Stomach (tissue), 19 donors: ENCODE measurements at places on chromosomes 2 and 18. TPM values are rescaled to one million over a fixed set of nuclear protein-coding genes. Genes with fewer than 3 reads are reported as not detected.

- H3K27ac ChIP-seq: no peak overlapping the region
- peak overlapping the region; percentile 66 for H3K4me3 ChIP-seq
- peaks cover 30% of the 10 kb centered on the region for H3K4me1 ChIP-seq
- H3K27me3 ChIP-seq: peaks cover 71% of the 10 kb centered on the region
Measured at GRCh38 chr2:148875387-148876051, 492 bp downstream of the KIF5C start.

GRCh38 chr2:120963997-120964705 lies 228.5 kb downstream of the GLI2 start:
- no peak overlapping the region for H3K4me3 ChIP-seq
- no peaks in the 10 kb centered on the region for H3K27me3 ChIP-seq
- no peak overlapping the region for H3K27ac ChIP-seq
- peaks cover 6% of the 10 kb centered on the region for H3K36me3 ChIP-seq
- no peak for DNase-seq

DNA sequence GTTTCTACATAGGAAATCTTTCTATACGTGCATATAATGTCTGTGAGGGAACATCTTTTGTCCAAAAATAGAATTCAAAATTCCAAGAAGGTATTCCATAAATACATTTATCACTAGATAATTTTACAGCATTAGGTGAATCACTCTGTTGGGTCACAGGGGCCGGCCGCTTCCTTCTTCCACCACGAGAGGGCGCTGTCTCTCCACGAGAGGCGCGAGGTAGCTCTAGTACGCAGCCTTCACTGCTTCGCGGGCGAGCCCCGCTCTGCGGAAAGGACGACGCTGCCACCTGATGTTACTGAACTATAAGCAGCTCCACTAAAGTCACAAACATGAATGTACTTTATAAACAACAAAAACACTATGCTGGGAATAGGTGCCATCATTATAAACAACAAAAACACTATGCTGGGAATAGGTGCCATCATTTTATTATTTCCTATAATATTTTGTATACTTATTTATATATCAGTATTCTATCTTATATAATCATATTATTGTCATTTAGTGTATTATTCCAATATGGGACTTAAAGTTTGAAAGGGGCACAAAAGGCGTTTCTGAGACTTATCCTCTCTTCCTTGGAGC lies 69.4 kb upstream of the REV1 start:
- peak; percentile 88 for DNase-seq
- peaks cover 38% of the 10 kb centered on the region for H3K36me3 ChIP-seq
- H3K27me3 ChIP-seq: no peaks in the 10 kb centered on the region
- H3K4me1 ChIP-seq: no peaks in the 10 kb centered on the region

- no peaks in the 10 kb centered on the region for H3K27me3 ChIP-seq
- no peaks in the 10 kb centered on the region for H3K4me1 ChIP-seq
- no peaks in the 10 kb centered on the region for H3K36me3 ChIP-seq
- no peak overlapping the region for H3K4me3 ChIP-seq
- no peak overlapping the region for H3K27ac ChIP-seq
Measured at GRCh38 chr2:29816651-29817050, 104.7 kb downstream of the ALK start.

GRCh38 chr2:96464651-96465050 lies 40.5 kb downstream of the NEURL3 start:
- no peak for DNase-seq
- no peak overlapping the region for H3K4me3 ChIP-seq
- no peaks in the 10 kb centered on the region for H3K4me1 ChIP-seq
- H3K27ac ChIP-seq: no peak overlapping the region
- no peaks in the 10 kb centered on the region for H3K36me3 ChIP-seq
- H3K27me3 ChIP-seq: no peaks in the 10 kb centered on the region

DNA sequence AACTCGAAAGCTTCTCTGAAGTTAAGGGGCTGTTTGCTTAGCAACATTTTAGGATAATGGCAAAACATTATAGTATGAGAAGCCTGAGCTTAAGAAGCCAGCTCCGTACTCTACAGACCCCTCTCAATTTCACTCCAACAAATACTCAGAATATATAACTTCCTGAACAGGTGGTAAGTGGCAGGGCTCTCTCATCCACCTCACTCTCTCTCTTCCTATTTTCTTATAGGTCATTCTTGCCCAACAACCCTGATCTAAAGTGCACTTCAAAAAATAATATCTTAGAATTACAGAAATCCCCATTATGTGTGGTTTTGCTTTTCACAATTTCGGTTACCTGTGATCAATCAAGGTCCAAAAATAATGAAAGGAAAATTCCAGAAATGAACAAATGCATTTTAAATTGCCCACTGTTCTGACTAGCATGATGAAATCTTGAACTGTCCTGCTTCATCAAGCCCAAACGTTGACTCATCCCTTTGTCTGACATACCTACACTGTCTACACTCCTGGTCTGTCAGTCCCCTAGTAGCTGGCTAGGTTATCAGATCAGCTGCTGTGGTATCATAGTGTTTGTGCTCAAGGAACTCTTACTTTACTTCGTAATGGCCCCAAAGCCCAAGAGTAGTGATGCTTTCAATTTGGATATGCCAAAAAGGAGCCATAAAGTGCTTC lies 122.8 kb upstream of the COL5A2 start:
- H3K27ac ChIP-seq: no peak overlapping the region
- DNase-seq: no peak
- no peaks in the 10 kb centered on the region for H3K36me3 ChIP-seq
- no peaks in the 10 kb centered on the region for H3K27me3 ChIP-seq

- no peak for DNase-seq
- H3K4me1 ChIP-seq: peaks cover 8% of the 10 kb centered on the region
- H3K36me3 ChIP-seq: peaks cover 80% of the 10 kb centered on the region
- no peak overlapping the region for H3K27ac ChIP-seq
Measured at GRCh38 chr18:2687390-2688001, 32.0 kb downstream of the SMCHD1 start.

DNA sequence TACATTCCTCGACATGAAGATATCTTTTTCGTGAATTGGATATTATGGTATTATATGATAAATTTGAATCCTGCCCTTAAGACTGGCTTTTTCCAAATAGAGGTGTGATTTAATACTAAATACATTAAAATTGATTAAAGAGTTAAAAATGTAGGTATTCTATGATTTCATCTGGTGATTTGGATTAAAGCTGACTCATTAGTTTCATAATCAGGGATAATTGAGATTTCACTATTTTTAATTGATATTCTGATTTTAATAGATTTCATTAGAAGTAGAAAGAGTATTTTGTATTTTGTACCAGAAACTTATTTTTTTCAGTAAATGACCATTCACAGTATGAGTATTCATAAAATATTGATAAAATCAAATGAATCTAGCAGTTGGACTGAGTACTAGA lies 524.1 kb downstream of the PLCL1 start:
- no peaks in the 10 kb centered on the region for H3K4me1 ChIP-seq
- no peak overlapping the region for H3K27ac ChIP-seq
- no peak overlapping the region for H3K4me3 ChIP-seq

- no peaks in the 10 kb centered on the region for H3K27me3 ChIP-seq
- no peak overlapping the region for H3K4me3 ChIP-seq
- no peaks in the 10 kb centered on the region for H3K36me3 ChIP-seq
- no peak overlapping the region for H3K27ac ChIP-seq
- DNase-seq: peak; percentile 35
Measured at GRCh38 chr2:220504938-220505503, 877.6 kb downstream of the SLC4A3 start.

DNA sequence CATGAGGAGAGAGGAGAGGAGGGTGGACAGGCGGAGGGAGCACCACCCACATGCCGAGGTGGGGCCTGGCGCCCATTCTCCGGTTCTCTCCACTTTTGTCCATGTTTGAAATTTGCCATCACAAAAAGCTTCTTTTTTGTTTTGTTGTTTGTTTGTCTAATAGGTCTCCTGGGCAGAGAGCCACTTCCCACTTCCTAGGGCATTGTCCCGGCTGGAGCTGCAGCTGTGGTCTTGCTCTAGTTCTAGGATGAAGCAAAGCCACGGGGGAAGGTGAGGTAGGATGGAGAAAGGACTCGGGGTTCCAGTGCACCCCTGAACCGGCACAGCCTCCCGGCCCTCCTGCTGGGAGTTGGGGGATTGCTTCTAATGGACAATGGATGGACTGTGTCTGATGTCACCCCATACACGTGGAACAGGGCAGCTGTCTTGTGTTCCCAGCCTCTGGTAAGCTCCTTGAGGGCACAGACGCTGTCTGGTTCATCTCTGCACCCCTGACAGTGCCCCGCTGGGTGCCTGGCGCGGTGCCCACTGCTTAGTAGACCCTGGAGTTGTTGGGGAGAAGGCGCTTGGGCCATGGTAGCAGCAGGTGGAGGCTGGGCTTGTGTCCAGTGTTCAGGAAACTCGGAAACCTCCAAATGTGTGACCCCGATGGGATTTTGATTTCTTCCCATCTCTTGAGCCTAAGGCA lies 278.4 kb downstream of the NDUFA10 start:
- DNase-seq: no peak
- H3K27me3 ChIP-seq: peaks cover 55% of the 10 kb centered on the region

DNA sequence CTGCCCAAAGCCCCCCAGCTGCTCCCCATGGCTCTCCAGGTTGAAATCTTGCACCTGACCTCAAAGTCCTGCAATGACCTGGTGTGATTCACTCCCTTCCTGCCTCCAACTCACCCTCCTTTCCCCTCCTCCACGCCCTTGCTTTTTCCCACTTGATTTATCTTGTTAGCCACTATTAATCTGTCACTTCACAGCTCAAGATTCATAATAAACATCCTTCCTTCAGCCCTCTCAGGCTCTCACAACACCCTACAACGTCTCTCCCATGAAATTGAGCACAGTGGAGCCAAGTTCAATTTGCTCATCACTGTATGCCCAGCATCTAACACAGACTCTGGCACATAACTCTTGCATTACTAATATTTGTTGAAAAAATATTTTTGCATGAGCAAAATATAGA lies 85.6 kb upstream of the SLC35G4 start:
- no peak overlapping the region for H3K27ac ChIP-seq
- no peak for DNase-seq
- no peaks in the 10 kb centered on the region for H3K36me3 ChIP-seq

- no peak overlapping the region for H3K4me3 ChIP-seq
- DNase-seq: no peak
- H3K4me1 ChIP-seq: no peaks in the 10 kb centered on the region
- H3K27me3 ChIP-seq: peaks cover 43% of the 10 kb centered on the region
- no peaks in the 10 kb centered on the region for H3K36me3 ChIP-seq
Measured at GRCh38 chr2:242053921-242054320, 184.4 kb downstream of the RTP5 start.

GRCh38 chr18:80173060-80173459 lies 64.0 kb downstream of the ADNP2 start:
- no peak overlapping the region for H3K4me3 ChIP-seq
- DNase-seq: no peak
- no peaks in the 10 kb centered on the region for H3K36me3 ChIP-seq
- peaks cover 8% of the 10 kb centered on the region for H3K27me3 ChIP-seq

DNA sequence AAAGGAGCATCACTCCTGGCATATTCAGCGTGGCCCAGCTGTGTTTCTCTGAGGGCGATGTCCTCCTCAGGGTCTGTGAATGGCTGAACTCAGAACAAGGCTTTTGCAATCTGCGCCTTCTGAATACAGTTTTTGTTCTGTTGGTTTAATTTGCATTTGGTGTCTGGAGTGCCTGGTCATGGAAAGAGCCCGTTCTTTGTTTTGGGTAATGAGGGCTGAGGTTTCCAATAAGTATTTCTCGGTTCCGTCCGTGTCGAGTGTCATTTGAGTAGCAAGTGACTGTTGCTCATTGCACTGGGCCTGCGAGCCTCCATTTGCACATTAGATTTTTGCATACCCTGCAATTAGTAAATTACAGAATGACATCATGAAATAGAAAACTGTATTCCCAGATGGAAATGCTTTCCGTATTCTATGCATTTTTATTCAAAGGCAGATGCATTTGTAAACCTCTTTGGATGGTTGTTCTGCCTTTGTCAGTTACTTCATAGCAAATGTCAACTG lies 57.3 kb downstream of the NEDD4L start:
- DNase-seq: no peak
- no peak overlapping the region for H3K4me3 ChIP-seq
- no peak overlapping the region for H3K27ac ChIP-seq
- no peaks in the 10 kb centered on the region for H3K36me3 ChIP-seq

GRCh38 chr2:6148882-6149281 lies 456.7 kb downstream of the SOX11 start:
- no peak for DNase-seq
- no peak overlapping the region for H3K27ac ChIP-seq
- no peaks in the 10 kb centered on the region for H3K36me3 ChIP-seq
- H3K27me3 ChIP-seq: no peaks in the 10 kb centered on the region
- H3K4me1 ChIP-seq: no peaks in the 10 kb centered on the region
- H3K4me3 ChIP-seq: no peak overlapping the region

GRCh38 chr2:193743089-193743488 lies 1548.4 kb upstream of the TMEFF2 start:
- H3K36me3 ChIP-seq: no peaks in the 10 kb centered on the region
- no peak for DNase-seq
- no peaks in the 10 kb centered on the region for H3K27me3 ChIP-seq
- H3K27ac ChIP-seq: no peak overlapping the region
- no peaks in the 10 kb centered on the region for H3K4me1 ChIP-seq

DNA sequence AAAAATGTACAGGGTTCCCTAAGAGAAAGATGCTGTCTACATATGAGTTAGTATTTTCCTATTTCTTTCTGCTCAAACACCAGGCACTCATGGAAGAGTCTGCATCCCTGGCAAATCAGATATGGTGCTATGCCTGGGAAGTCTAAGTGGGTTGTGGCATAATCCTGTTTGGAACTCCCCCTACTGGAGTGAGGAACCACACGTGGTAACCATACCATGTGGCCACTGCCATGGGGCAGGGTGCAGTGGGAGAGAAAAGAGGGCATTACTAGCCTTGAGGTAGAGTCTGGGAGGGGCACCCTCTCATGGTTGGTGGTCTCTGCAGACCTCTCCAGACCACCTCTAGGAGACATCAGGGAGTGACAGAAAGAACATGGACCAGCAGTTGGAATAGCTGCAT lies 257.9 kb upstream of the ATP5MC3 start:
- no peaks in the 10 kb centered on the region for H3K27me3 ChIP-seq
- DNase-seq: no peak
- no peaks in the 10 kb centered on the region for H3K36me3 ChIP-seq
- no peaks in the 10 kb centered on the region for H3K4me1 ChIP-seq
- H3K27ac ChIP-seq: no peak overlapping the region

Gene C2orf74
- total RNA-seq: not detected

Gene SLC14A1
- 3.9 TPM for total RNA-seq

Gene ASIC4
- not detected for total RNA-seq

Gene TMSB10
- 504 TPM for total RNA-seq

Gene ACMSD
- total RNA-seq: not detected

Gene GPAT2
- total RNA-seq: 8.5 TPM

Gene SEC11C
- 53.1 TPM for total RNA-seq
